ENCODE measurements at places on chromosomes 7 and 10.

DNA sequence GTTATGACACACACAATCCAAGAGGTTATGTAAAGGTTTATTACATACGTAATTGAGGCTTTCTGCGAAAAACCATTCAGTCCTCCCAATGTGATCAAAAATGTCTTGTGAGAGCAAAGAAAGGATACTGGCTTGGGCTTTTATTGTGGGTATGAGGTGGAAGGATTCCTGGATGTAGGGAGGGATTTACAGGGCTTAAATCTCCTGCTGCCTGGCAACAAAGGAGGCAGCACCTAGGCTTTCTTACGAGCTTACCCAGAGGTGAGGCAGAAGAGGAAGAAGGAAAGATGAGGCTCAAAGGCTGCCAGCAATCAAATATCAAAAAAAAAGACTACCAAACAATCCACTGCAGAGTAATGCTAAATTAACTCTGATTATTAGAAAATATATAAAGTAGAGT, 1149.5 kb upstream of the POT1 start:
- DNase-seq, result no peak

- no peak for DNase-seq
These were observed 529.5 kb upstream of the SEMA3D start for GRCh38 chr7:85716353-85716752.

GRCh38 chr7:26390016-26390415, 98.4 kb downstream of the SNX10 start:
- DNase-seq, result no peak

DNA sequence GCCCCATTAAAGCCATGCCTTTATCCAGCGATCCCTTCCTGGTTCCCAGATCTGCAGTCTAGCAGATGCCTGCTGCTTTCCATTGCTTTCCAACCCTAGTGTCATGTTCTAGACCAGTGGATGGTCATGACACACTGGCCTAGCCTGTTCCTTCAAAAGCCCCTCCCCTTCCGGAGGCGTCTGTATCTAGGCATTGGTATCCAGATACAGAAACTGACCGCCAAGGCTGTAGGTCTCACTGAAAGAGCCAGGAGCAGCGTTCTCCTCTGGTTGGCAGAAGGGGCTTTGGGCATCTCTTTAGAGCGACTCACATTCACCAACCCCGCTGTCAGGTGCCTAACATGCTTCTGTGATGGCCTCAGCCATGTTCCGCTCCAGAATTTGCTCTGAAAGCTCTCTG, 22.6 kb downstream of the JCAD start:
- no peak for DNase-seq

DNA sequence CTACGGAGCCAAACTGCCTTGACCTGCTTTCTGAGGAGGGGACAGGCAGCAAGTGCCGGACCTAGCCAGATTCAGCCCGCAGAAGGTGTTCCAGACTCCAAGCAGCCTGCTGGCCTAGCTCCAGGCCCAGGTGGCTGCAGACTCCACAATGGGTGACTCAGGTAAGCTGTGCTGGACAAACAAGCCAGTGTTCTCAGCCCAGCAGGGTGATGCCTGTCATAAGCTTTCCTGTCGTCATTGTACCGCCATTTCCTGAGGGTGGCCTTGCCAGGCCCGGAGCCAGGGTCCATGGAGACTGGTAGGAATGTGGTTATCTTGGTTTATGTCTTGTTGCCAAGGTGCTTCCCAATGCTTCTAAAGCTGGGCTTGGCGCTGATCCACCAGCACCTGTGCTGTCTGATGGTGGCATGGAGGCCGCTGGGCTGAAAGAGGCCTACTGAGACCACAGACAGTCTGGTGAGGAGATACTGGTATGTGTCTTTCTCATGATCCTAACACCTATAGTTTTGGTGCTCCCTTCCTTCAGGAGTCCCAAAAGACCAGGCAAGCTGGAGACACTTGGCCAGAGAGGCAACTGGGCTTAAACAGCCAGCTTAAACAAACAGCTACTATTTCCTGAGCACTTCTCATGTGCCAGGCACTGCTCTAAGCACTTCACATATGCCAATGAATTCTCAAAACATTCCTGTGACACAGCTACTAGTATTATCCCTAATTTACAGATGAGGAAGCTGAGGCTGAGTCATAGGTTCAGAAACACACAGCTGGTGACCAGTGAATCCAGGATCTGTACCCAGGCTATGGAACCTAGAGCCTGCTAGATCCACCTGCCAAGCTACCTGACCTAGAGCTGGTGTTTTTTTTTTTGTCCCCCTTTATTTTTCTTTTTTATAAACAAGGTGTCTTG, 42.0 kb downstream of the ZC3HC1 start:
- DNase-seq, result no peak

- DNase-seq, result no peak
These were observed 280.8 kb downstream of the DPP6 start for GRCh38 chr7:154332811-154333580.

DNA sequence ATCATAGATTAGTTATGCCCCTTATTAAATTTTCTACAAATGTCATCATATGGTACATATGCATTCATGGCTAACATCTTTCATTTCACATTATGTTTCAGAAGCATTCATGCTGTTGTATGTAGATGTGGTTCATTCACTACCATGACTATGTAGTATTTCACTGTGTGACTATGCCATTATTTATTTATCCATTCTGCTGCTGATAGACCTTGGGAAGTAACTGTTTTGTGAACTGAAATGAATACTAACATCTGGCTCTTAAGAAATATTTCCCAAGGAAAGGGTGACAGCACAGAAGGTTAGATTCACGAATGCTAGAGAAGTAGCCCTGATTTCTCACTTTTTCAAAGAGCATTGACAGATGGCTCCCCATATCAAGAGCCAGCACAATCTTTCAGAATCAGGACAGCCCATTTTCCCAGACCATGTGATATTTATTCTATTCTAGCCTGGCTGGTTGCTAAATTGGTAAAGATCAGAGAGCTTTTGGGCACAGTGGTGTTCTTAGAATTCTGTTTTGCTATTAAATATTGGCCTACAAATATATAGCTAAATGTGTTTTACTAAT, 157.4 kb downstream of the DYNC1I1 start:
- DNase-seq, result no peak

- DNase-seq, result no peak
These were observed 374.2 kb upstream of the SEMA3A start for GRCh38 chr7:84568781-84569180.

DNA sequence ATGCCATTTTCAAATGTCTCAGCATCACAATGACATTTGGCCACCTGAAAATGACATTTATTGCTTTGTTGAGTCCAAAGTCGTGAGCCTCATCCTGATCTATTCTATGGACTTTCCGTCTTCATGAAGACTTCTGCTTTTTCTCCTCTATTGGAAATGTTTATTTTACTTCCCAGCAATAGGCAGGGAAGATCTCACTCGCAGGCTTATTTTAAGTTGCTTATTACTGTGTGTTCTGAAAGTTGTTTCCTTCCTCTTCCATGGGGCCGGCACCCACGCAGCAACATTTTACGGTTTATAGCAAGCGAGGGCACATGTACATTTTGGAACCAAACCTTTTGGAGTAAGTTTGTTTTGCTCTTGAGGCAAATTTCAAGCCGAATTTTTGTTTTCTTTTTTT, 221.0 kb upstream of the KLF6 start:
- no peak for DNase-seq

DNA sequence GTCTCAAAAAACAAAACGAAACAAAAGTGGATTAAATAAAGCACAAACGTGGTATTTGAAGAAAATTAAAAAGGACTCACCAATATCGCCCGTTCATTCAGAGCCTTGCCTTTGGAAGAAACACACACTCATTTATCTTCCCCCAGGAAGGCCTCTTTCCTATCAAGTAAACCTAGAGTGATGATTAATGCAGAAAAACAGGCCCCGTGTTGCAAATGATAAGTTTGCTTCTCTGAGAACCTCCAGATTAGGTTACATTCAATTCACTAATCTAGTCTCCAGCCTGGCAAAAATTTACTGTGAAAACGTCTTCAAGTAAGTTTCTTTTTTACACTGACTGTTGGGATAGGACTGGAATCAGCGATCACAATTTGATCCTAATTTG, 78.0 kb upstream of the C1GALT1 start:
- DNase-seq, result no peak

Measured in CD4-positive, alpha-beta T cell treated with Interleukin-6 at 100 ng/mL for 8 hours (primary cell).